ENCODE measurements at places on chromosomes 7 and 10.

GRCh38 chr7:74002474-74003017 lies 25.4 kb upstream of the ELN start:
- DNase-seq = peak; percentile 29

GRCh38 chr7:96414931-96415292 lies 93.0 kb upstream of the SLC25A13 start:
- DNase-seq = peak; percentile 33

DNA sequence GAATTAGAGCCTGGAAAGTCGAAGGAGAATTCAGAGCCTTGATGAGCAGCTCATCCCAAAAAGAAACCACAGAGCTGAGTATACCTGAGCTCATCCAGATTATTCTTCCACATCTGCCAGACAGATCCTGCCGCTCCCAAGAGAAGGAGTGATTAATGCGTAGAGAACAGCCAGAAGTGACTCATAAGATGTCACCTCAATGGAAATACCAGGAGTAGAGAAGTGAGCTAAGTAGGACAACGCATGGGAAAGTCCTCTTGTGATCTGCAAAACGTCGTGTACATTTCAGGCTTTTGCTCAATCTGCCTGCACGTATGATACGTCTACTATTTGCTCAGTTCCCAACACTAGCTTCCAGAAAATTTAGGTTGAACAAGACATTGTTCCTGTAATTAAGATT lies 230.5 kb upstream of the AUTS2 start:
- peak; percentile 16 for DNase-seq

- no peak for DNase-seq
Observed at GRCh38 chr10:11175823-11176243, 158.2 kb downstream of the CELF2 start.

DNA sequence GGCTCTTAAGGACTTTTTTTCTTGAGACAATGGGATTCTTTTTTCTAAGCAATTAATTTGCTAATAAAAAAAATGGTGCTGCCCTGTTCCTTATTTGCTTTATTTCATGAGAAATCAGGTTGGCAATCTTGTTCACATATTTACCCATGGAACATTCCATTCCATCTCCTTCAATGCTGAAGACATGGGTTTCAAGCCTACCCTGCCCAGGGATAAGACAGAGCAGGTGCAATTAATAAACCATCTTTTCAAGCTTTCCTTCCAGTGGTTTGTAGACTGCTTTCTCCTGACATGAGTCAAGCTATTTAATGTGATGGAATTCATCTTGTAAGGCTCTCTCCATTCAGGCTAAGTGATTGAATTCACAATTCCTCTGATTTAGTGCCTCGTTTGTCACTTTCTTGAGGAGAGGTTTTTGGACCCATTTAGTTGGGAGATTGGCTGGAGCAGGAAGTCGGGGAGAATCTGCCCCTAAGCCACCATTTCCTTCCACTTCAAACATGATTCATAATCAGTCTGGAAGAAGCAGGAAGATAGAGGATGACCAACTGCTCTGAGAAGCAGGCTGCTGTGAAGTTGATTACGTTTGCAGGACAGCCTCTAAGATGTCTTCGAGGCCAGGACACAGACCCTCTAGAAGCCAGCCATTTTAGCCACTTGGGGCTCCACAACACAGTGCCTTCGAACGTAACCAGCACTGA lies 552.4 kb upstream of the GALNT17 start:
- peak; percentile 41 for DNase-seq

DNA sequence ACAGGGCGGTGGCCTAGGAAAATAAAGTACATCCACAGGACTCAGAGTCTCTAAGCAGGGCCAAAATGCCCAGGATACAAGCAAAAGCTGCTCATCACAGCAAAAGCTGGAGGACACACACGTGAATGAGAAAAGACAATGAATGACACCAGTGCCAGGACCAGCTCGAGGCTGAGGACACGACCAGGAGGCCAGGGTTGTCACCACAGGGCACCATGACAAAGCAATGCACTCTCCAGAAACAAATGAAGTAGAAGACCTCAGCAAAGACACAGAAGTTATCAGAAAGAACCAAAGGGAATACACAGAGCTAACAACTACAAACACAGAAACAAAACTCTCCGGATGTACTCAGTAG lies 92.1 kb downstream of the FOXL3 start:
- DNase-seq = no peak

- no peak for DNase-seq
Observed at GRCh38 chr7:66669088-66669487, 40.4 kb downstream of the KCTD7 start.

GRCh38 chr7:88835147-88835728 lies 39.7 kb upstream of the TEX47 start:
- DNase-seq = peak; percentile 49

GRCh38 chr10:68992636-68993440 lies 4.2 kb downstream of the KIFBP start:
- DNase-seq = peak; percentile 55

DNA sequence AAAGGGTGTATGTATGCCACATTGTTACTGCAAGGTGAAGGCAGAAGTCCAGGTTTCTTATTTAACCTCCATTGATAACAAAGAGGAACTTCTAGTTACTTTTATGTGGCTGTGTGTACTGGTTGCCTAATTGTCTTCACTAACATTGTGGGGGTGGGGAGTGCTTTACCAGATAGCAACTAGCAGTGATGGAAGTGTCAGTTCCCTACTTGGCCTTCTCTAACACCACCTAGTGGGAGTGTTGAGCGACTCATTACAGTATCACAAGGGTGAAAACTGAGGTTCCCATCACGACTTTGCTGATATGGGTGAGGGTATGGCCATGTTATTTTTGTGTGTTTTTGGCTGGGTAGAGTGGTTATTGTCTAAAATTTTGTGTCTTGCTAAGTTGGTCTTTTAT lies 274.4 kb downstream of the THSD7A start:
- DNase-seq = peak; percentile 51

GRCh38 chr7:35753761-35754603 lies 46.9 kb upstream of the SEPTIN7 start:
- no peak for DNase-seq

- peak; percentile 50 for DNase-seq
Observed at GRCh38 chr10:53748319-53748718, 975.7 kb upstream of the MBL2 start.

DNA sequence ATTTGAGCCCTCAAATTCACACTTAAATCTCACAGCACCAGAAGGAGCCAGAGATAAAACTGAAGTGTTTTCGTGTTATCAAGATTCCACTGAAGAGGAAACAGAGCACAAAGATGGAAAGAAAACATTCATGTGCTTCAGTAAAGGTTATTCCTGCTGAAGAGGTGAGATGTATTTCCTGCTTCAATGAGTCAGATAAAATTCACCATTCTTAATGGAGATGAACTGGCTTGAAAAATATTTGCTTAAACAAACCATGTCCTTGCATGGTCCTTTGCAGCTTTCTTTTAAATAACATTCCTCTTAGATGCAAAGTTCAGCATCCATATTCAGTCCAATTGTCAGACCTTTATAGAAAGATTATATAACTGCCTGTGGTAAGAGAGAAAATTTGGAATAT lies 294.2 kb downstream of the IPMK start:
- DNase-seq = peak; percentile 62

DNA sequence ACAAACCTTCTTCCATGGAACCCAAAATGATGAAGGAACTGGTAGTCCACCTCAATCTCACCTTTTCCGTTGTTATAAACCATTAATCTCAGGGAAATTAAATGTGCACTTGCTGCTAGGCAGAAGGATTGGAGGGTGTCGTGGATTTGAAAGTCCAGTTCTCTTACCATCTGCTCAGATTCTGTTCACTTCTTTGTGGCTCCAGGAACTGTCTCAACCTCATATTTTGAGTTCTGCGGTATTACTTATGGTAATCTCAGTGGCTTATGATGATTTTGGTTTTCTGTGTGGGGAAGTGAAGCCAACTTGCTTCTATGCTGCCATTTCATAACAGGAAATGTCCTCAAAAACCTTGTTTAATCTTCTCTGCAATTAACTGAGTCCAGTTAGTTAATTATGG lies 136.4 kb downstream of the CDC14C start:
- no peak for DNase-seq

DNA sequence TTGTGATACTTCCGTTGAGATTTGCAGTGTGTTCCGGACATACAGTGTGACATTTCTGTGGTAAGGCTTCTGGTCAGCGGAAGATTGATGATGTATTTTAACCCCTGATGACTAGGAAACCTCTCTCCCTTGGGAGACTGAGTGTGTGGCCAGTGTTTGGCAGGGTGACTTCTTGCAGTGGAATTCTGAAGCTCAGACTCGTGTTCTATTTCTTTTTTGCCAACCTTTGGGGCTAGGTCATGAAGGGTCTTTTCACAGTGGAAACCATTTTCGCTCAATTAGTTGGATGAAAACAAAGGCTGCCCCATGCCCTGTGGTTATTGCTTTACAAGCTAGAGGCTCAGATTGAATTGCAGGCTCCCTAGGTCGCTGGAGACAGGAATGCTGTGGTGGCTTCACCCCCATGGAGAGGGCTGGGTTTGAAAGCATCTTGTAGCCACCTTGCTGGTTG lies 288.9 kb downstream of the BBS9 start:
- no peak for DNase-seq

DNA sequence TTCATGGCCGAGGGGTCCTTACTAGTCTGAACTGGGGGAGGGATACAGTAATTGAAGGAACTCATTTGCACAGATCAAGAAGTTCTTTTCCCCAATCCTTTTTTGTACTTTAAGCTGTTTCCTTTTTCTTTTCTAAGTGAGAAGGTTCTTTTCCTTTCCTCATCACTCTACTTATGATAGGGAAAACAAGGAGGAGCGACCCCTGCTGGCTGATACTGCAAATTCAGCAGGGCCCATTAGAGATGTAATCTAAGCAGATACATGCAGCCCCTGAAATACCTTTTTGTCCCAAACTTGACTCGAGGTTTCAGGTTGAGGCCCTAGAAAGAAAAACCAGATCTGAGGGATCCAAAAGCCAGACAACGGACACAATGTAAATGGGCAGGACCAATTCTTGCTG lies 305.5 kb downstream of the DNAJB9 start:
- DNase-seq = peak; percentile 12

DNA sequence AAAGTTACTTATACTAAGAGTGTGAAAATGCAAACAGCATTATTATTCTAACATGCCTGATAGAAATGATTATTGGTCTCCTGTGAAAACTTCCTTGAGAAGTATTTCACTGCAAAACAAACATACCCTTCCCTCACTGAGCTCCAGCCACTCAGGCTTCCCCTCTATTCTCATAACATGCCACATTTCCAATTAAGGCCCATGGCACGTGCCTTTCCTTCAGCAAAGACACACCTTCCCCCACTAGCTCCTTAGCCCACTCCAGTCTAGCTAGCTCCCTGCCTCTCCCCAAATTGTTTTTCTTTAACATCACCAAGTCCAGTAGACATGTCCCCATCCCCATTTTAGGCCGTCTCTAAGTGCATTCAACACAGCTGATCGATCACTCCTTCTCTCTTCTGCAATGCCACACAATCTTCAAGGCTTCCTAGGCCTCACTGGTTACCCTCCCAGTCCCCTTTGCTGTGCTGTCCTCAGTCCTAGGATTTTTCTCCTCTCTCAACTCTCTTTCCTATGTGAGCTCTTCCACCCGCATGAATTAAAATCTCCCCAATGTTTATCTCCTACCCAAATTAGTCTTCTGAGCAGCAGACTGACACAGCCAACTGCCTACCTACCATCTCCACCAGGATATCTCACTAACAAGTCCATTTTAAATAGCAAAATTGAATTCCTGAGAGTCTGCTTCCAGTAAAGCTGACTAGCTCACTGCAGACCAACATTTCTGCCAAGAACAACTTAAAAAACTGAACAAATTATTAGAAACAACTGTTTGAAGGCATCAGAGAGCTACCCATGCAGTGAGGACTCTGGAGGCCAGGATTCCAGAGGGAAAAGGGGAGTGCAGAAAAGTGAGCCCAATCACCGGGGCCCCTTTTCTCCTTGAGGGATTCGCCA lies 11.9 kb downstream of the CYTH3 start:
- no peak for DNase-seq

DNA sequence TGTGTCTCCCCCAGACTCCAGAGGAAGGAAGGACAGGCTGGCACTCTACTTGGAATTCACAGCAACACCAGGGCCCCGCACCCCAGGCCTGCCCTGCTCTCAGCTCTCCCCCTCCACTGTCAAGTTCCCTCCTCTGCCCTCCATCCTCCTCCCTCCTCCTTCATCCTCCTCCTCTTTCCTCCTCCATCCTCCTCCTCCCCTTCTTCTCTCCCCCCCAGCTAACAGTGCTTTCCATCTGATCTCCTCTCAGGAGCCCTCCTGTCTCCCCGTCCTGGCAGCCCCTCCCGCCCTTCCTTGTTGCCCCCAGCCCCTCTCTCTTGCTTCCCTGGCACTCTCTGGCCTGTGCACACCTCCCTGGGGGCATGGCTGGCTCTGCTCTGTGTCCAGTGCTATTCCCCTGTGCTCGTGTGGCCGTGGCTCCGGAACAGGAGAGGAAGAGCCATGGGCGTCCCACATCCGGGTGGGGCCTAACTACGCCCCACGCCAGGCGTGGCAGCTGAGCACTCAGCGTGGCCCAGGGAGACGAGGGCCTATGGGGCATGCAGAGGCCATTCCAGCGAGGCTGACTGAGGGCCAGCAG lies 64.2 kb downstream of the PWWP2B start:
- no peak for DNase-seq

Data from kidney tubule cell (primary cell).